ENCODE measurements at places on chromosomes 7 and 10.

DNA sequence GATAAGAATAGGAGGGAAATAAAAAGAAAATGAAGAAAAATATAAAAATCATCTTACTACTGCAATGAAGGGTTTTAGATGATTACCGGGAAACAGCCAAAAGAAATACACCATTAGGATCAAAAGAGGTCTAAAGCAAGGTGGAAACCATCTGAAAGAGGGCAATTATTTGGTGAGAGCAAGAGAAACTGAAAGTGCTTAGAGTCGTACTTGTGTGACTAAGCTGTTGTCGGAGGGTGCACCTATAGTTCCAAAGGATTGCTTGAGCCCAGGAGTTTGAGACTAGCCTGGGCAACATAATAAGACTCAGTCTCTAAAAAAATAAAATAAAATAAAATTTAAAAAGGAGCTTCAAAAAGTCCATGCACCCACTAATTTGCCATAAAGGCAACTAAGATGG lies 169.5 kb downstream of the DKK1 start:
- no peaks in the 10 kb centered on the region for H3K4me1 ChIP-seq
- no peaks in the 10 kb centered on the region for H3K27me3 ChIP-seq
- no peak for DNase-seq
- H3K27ac ChIP-seq, result no peak overlapping the region

GRCh38 chr7:20438248-20438647 lies 107.5 kb downstream of the ITGB8 start:
- no peaks in the 10 kb centered on the region for H3K36me3 ChIP-seq
- H3K27ac ChIP-seq, result no peak overlapping the region
- H3K4me3 ChIP-seq, result no peak overlapping the region
- H3K4me1 ChIP-seq, result peaks cover 3% of the 10 kb centered on the region
- H3K27me3 ChIP-seq, result no peaks in the 10 kb centered on the region

- H3K36me3 ChIP-seq, result no peaks in the 10 kb centered on the region
- DNase-seq, result no peak
- peaks cover 8% of the 10 kb centered on the region for H3K4me1 ChIP-seq
- peaks cover 51% of the 10 kb centered on the region for H3K27me3 ChIP-seq
These were observed at the start of gene MKX for GRCh38 chr10:27745732-27746396. Gene MKX (minus strand): TSS chr10:27745819. CDS start chr10:27743415, 2,404 bp downstream.

DNA sequence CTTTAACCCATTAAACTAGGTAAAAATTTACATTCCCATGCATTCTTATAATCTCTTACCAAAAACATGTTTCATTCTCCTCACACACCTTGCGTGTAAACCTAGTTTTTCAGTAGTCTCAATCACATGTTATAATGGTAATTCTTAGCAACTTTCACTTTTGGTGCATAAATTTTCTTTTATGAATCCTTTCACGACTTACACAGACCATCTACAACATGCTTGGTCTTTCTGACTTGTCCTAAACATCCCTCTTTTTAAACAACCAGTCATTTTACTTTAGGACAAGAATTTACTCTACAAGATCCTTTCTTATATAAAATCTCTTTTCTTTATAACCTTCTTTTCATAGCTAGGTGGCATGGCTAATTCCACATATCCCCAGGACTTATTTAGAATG lies 25.8 kb downstream of the FBXL13 start:
- no peaks in the 10 kb centered on the region for H3K4me1 ChIP-seq
- H3K27me3 ChIP-seq, result no peaks in the 10 kb centered on the region
- H3K4me3 ChIP-seq, result no peak overlapping the region
- no peak for DNase-seq
- no peak overlapping the region for H3K27ac ChIP-seq
- H3K36me3 ChIP-seq, result no peaks in the 10 kb centered on the region

DNA sequence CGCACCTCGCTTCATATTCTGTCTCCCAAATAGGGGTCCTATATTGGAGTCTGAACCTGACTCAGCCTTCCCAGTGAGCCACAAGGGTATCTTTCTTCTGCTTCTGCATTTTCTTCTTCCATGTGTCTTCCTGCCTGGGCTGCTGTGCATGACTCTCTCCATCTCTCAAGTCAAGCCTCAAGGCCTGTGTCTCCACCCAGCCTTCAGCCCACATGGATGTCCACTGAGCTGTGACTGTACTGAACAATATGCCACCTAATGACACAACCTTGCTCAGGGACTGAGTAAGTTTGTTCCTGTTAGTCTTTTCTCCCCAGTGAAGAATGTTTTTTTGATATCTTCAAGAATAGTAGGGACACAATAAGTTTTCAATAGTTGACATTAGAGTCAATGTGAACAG lies 162.7 kb upstream of the TBX20 start:
- H3K27me3 ChIP-seq, result no peaks in the 10 kb centered on the region
- H3K4me3 ChIP-seq, result no peak overlapping the region
- no peak for DNase-seq
- H3K27ac ChIP-seq, result no peak overlapping the region
- H3K36me3 ChIP-seq, result no peaks in the 10 kb centered on the region

All from iPS DF 6.9 (cell line).